ENCODE measurements at places on chromosomes 12 and 14.

DNA sequence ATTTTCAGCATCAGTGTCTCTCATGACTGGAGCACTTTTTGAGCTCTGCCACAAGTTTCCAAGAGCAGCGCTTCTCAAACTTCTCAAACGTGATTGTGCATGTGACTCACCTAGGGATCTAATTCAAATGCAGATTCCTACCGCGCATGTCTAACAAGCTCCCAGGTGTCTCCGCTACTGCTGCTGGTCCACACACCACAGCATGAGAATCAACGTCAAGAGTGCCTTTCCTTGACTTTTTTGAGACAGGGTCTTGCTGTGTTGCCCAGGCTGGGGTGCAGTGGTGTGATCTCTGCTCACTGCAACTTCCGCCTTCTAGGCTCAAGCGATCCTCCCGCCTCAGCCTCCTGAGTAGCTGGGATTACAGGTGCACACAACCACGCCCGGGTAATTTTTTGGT, 22.4 kb downstream of the GLRX5 start:
- DNase-seq = no peak

DNA sequence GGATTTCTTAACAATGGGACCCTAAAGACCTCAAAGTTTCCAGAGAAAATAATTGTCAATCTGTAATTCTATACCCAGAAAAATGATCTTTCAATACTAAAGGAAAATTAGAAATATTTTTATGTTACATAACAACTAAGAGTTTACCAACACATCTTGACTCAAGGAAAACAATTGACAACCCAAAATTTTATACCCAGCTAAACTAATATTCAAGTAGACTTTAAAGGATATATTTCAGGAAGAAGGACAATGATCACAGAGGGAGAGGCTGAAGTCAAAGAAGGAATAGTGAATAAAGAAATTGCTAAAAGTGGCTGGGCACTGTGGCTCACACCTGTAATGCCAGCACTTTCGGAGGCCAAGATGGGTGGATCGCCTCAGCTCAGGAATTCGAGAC, 12.6 kb upstream of the PLD4 start:
- no peak for DNase-seq

- DNase-seq = no peak
Observed at GRCh38 chr14:87967496-87967895, 25.5 kb downstream of the GALC start.

GRCh38 chr12:113260127-113260526, 38.9 kb downstream of the TPCN1 start:
- no peak for DNase-seq

- peak; percentile 25 for DNase-seq
Observed at GRCh38 chr14:58961045-58961731, 227.3 kb upstream of the DAAM1 start.

DNA sequence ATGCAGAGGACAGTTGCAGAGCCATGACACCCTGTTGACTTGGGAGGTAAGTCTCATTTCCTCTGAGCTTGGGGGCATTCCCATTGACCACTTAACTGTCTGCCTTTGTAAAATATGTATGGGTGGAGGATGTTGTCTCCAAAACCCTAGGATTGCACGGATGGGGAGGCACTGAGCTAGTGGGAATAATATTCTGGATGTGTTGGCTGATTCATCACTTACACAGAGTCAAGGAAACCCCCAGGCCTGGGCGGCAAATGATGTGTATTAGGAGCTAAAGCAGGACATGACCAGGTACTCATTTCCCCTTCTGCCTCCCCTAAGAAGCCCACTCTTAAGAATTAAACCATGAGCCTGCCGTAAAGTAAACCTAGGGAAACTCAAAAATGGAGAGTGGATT, 319.4 kb downstream of the VRK1 start:
- no peak for DNase-seq

DNA sequence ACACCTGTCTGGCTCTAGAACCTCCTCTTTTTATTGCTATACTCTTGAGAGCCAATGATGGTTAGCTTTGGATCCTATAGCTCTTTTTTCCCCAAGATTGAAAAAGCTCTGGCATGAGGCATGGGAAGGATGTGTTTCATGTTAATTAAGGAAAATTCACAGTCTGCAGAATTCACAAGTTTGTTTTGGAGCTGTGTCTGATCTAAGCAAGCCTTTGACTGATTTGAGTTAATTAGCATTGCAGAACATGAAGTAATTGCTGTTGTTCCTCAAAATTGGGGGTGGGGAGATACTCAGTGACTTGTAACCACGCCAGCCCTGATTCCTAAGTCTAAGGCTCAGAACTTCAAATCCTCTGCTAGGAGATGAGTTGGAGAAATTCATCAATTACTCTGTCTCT, 205.0 kb downstream of the SUDS3 start:
- no peak for DNase-seq

DNA sequence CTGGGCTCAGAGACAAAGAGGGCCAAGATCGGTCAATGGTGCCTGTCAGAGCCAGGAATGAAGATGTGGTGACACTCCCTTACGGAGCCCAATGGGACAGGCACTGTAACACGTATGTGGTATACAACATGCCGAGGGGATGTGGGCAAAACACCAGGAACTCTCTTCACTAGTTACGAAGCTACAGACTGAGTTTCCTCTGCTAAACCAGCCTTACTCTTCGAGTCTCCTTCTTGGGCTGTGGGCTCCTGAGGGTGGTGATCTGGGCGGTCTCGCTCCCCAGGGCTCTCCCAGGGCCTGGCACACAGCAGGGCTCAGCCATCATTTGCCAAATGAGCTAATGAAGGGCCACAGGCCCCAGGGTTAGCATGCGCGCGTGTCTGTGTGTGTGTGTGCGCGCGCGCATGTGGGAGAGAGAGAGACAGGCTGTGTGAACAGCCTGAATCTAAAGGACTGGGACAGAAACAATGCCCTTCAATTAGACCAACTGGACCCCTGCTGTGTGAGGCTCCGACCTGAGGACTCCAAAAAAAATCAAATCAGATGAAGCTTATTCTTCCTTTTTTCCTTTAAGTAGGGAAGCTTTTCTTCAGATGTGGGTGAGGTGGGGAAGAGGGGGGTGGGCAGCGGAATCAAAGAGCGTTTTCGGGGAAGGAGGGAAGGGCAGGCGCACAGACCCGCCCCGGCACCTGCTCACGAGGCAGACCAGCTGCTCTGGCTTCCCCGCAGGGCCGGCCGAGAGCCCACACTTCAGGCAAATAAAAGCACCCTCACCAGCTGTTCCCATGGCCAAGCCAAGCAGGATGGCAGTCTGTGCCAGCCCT, 42.5 kb downstream of the CCDC88C start:
- no peak for DNase-seq

GRCh38 chr14:95690815-95691214, 4.6 kb downstream of the TCL1B start:
- no peak for DNase-seq

GRCh38 chr14:54354096-54354495, 42.7 kb upstream of the CDKN3 start:
- no peak for DNase-seq

Data from heart right ventricle (tissue), 16 donors.